H1 (cell line): ENCODE measurements at places on chromosomes 11 and 22. TPM values are rescaled to one million over a fixed set of nuclear protein-coding genes. Genes with fewer than 3 reads are reported as not detected.

OR5W2 gene
- polyA plus RNA-seq: not detected in 2 replicates

RPUSD4 gene
- 36.1 and 46.7 TPM in 2 replicates for polyA plus RNA-seq

SCN4B gene
- 4.1 and 4.9 TPM in 2 replicates for polyA plus RNA-seq

C11orf42 gene
- not detected in 2 replicates for polyA plus RNA-seq

OLFML1 gene
- polyA plus RNA-seq: 0.03 TPM in 1 of 2 replicates, not detected in the other

GRCh38 chr11:2140411-2141400 lies 1.5 kb upstream of the IGF2 start:
- DNase-seq: no peak

- DNase-seq: no peak
Measured at GRCh38 chr22:30609260-30610185, 2.5 kb downstream of the TCN2 start.

DNA sequence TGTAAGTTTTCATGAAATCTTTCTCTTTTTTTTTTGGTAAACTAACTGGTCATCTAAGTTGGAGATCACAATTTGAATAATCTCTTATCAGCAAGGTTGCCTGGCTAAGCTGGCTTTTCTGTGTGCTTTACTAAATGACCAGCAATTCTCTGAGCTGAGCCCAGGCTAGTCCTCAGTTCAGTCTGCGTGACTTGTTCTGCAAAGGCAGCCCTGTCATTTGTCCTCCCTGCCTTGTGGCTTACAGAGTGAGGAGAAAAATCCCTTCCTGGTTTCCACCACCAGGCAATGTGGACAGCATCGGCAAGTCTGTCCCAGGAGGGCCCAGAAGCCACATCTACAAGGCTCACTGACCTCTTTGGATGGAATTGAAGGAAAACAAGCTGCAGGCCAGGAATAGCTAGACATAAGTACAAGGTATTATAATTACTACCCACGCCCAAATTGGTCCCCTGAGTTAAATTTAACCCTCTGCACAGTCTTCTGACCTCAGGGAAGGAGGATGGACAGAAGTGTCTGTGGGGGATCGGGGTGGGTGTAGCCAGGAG lies 108.6 kb downstream of the SCN3B start:
- DNase-seq: no peak

DNA sequence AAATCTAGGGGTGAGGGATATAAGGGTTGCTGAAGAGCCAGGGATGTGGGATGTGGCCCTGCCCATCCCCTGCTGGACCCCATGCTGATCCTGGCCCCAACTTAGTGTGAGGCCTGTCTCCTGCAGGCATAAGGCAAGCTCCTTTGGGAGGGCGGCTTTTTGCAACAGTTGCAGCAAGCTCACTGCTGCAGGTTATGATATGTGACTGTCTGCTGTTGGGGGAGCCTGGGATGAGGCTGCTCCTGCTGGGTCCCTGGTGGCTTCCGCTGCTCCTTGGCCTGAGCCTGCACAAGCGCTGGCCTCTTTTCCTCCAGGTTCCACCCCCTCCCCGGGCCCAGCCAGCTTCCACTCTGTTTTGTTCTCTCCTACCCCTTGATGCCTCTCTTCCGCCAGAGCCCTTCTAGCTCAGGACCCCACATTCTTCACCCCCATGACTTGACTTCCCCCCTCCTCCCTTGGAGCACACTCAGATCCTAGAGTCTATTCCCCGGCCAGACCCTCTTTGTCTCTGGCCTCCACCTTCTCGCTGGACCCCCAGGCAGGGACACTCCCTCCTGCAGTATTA lies 35.0 kb upstream of the SYT13 start:
- DNase-seq: no peak

- no peak for DNase-seq
Measured at GRCh38 chr22:25397616-25398015, 166.9 kb upstream of the GRK3 start.

DNA sequence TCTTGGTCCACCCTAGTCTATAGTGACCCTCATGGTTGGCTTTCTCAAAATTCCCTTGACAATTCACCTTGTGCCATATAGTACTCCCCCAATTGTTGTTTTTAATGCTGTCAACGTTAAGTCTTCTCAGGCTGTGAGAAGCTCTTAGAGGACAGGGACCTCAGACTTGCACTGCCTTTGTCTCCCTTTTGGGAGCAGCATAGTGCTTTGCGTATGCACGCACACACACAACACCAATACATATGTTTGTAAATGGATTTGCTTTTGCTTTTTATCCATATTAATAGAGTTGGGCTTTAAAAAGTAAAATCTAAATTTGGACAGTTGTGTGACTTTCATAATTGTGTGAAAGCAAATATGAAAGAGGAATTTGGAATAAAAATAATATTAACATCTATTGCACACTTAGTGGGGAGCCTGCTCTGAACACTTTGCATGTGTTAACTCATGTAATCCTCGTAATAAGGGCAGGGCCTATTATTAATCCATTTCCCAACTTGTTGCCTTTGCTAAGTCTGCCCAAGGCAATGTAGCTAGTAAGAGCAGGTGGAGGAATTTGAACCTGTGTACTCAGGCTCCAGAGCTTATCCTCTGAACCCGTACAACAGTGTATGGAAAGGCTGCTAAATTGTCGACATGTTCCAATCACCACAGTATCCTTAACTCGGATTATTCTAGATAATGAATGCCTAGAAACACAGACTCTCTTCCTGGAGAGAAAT lies 257.7 kb upstream of the NARS2 start:
- DNase-seq: no peak

DNA sequence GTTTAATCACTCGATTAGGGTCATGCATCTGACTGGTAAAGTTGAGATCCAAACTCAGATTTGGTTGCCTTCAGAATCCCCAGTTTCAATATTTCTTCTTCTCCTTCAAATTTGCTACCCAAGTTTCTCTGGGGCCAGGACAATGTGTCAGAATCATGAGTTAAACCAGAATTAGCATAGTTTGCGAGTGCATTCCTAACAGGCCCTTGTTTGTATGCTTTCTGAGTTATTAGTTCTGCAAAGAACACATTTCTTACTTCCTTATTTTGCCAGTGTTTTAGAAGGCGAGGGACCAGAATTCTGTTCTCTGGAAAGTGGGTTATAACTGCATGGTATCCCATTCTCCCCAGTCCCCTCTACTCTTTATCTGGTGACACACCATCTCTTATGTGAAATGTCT lies 112.0 kb downstream of the ARL14EP start:
- no peak for DNase-seq

GRCh38 chr11:111731821-111732220 lies 34.4 kb downstream of the PPP2R1B start:
- peak; percentile 42 for DNase-seq

DNA sequence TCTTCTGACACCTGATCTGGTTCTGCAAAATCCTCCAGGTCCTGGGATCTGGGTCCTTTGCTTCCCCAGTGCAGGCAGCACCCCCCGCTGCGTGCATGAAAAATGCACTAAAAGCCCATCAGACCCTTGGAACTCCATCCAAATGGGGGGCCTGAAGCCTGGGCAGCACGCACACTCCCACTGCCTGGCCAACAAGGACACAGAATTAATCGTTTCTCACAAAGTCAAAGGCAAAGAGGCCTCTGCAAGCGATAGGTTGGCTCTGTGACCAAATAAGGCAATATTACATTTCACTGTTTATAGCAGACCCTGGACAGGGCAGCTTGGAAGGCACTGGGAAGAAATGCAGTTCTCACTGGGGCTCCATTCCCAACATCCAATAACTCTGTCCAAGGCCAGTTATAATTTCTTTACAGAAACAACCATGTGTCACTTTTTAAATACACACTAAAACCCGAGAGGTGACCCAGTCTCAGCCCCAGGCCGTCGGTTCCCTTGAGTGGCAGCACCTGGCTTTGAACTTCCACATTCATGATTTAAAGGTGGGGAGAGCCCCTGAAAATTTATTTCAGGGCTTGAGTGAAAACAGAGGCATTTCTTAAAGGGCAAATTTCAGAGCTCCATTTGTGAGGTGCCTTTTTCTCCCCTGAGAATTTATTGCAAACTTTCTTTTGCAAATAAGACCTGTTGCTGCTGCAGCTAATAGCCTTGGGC lies 114.4 kb upstream of the ANO1 start:
- DNase-seq: no peak

- DNase-seq: no peak
Measured at GRCh38 chr22:49959782-49960158, 802 bp upstream of the PIM3 start.

DNA sequence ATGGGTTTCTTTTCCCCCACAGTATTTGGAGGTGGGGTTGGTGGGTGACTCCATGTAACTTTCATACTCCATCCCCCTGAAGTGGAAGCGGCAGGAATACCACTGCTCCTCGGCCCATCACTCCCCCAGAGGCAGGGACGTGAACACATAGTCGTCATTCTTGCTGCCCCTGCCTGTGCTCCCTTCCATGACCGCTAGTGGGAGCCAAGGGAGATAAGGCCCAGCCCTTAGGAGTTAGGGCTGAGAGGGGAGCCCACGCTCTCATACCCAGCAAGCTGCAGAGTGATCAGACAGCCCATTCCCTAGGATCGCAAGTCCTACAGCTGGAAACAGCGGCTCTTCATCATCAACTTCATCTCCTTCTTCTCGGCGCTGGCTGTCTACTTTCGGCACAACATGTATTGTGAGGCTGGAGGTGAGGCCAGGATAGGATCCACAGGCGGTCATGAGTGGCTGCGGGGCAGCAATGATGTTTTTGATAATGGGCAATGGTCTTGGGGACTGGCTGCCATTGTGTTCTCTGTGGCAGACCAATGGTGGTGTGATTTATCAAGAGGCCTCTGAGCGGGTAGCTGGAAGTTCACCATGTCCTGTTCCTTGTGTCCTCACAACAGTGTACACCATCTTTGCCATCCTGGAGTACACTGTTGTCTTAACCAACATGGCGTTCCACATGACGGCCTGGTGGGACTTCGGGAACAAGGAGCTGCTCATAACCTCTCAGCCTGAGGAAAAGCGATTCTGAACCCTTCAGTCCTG lies 15.9 kb downstream of the RHOG start:
- peak; percentile 96 for DNase-seq

DNA sequence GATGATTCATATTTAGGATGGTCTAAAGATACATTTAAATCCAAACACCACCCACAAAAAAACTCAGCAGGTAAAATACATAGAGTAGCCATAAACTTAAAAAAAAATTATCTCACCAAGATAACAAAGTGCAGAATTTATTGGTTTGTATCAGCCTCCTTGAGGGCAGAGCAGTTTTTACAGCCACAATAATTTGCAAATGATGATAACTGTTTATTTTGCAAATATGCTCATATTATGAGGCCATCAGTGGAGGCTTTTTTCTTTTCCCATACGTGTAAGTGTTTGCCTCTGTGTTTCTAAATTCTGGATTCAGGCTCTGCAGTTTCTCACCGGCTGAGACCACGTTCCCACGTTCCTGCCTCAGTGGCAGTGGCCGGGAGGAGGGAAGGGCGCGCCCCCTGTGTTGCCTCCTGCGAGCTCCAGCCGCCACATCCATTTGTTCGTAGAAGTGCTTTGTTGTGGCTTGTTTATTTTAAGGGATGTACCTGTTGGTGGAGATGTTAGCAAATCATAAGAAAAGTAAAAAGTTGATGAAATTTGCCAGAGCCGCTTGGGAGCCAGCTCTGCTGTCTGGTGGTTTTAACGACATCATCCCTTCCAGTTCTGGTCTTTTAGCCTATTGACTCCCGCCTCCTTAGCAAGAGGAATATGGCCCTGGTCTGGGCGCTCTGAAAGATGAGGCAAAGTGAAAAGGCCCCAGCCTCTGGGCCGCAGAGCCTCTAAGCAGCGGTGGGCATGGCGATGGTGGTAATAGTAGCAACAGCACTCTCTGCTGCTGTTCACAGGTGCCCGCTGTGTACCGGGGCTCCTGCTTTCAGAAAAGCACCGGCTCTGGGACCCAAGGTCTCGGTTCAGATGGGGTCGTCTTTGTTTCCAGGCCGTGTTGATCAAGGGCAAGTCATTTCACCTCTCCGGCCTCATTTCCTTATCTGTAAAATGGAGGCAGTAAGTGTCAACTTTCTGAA lies 66.7 kb upstream of the PPARA start:
- no peak for DNase-seq
